ENCODE measurements at places on chromosomes 16 and 17.

- no peak for DNase-seq
Measured at GRCh38 chr17:1454541-1454940, 1.5 kb downstream of the CRK start.

- no peak for DNase-seq
Measured at GRCh38 chr17:50903604-50904517, 37.7 kb upstream of the TOB1 start.

GRCh38 chr16:68658341-68658973 lies 13.3 kb downstream of the CDH3 start:
- no peak for DNase-seq

DNA sequence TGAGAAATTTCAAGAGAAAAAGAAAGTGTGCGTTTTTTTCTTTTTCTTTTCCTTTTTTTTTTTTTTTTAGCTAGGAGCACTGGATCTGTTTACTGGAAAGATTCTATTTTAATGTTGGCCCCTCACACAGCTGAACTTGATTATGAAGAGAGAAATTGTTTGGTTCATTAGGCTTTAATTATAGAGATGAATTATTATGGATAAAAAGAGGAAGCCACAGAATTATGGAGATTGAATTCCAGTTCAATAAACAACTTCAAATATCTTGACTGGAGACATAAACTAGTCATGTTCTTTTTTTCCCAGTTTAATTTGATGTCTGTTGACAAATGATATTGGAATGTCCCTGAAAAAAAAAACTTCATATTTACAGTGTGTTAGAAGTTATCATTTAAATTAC lies 152.0 kb upstream of the HS3ST3A1 start:
- DNase-seq, result no peak

- no peak for DNase-seq
Measured at GRCh38 chr17:41406205-41406604, 8.8 kb upstream of the KRT31 start.

DNA sequence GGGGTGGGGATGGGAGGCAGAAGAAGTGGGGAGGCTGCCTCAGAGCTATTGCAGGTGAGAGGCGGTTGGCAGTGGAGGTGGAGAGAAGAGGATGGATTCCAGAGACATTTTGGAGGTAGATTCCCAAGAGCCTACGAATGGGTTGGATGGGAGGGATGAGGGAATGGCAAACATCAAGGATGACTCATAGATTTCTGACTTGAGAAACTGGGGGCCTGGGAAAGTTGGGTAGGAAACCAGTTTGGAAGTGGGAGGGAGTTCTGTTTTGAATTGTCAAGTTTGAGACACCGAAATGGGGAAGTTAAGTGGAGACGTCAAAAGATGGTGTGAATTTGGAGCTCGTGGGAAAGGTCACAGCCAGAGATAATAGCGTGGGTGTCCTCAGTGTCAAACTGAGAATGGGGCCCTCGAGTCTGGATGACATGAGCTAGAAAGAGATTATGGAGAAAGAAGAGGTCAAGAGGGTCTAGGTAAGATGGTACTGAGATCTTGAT lies 6.2 kb upstream of the CYLD start:
- no peak for DNase-seq

All from hematopoietic multipotent progenitor cell (in vitro differentiated cells).